Lower leg skin (tissue), 4 donors: ENCODE measurements at places on chromosomes 1 and 21. TPM values are rescaled to one million over a fixed set of nuclear protein-coding genes. Genes with fewer than 3 reads are reported as not detected.

The MAB21L3 gene
- total RNA-seq = 17.7 TPM

The DPT gene
- total RNA-seq = 6.1 TPM

The PEA15 gene
- 76.6 TPM for total RNA-seq

The GBP6 gene
- 0.69 TPM for total RNA-seq

The FMO4 gene
- 4.7 TPM for total RNA-seq

The CXADR gene
- 113 TPM for total RNA-seq

The AURKAIP1 gene
- total RNA-seq = 140 TPM

The UCK2 gene
- 40.3 TPM for total RNA-seq

The RPE65 gene
- total RNA-seq = not detected

The OLFML3 gene
- 9.6 TPM for total RNA-seq

The MATN1 gene
- total RNA-seq = not detected

The KIF14 gene
- 0.37 TPM for total RNA-seq

The EPHX1 gene
- total RNA-seq = 58.9 TPM

The ANKRD34A gene
- 0.17 TPM for total RNA-seq

The PSRC1 gene
- 5.7 TPM for total RNA-seq

The CDA gene
- 22.3 TPM for total RNA-seq

The SDC3 gene
- 13.4 TPM for total RNA-seq

The CFHR2 gene
- not detected for total RNA-seq
